Fibroblast of lung (primary cell): ENCODE measurements at places on chromosomes 5 and 9. TPM values are rescaled to one million over a fixed set of nuclear protein-coding genes. Genes with fewer than 3 reads are reported as not detected.

VAV2 gene
- total RNA-seq, result 15.2 and 17.7 TPM in 2 replicates

GBA2 gene
- 21.8 and 23.9 TPM in 2 replicates for total RNA-seq

FAM221B gene
- total RNA-seq, result not detected in 2 replicates

IFNB1 gene
- under 0.01 and 0.17 TPM in 2 replicates for total RNA-seq

HAUS6 gene
- 11.6 and 15.4 TPM in 2 replicates for total RNA-seq

ZFP2 gene
- total RNA-seq, result 1.5 and 2.8 TPM in 2 replicates

ZNF169 gene
- 3.5 and 3.6 TPM in 2 replicates for total RNA-seq
